Kidney (tissue), 22 donors: ENCODE measurements at places on chromosomes 6 and 20. TPM values are rescaled to one million over a fixed set of nuclear protein-coding genes. Genes with fewer than 3 reads are reported as not detected.
A peak's percentile ranks its signal among the peaks of the same experiment; 100 is the strongest.

DNA sequence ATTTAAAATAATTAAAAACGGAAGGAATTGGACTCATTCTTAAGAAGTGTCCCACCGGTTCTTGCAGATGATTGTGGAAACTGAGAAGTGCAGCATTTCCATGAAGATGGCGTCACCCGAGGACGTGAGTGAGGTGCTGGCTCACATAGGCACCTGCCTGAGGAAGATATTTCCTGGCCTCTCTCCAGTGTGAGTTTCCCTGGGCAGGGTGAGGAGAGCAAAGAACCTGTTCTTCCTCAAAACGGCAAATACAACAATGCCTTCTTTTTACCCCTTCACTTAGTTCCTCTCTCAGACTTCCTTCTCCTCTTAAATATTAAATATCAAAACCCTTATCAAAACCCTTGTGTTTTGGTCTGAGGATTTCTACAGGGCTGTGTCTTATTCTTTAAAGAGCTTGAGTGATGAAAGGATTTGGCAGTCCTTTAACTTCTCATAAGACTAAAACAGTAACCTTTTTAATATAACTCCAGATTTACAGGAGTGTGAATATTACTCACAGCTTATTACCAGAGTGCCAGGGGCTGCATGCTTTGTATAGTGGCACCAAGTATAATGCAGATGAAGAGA is 156.3 kb downstream of the CARMIL1 start:
- no peak for DNase-seq

DNA sequence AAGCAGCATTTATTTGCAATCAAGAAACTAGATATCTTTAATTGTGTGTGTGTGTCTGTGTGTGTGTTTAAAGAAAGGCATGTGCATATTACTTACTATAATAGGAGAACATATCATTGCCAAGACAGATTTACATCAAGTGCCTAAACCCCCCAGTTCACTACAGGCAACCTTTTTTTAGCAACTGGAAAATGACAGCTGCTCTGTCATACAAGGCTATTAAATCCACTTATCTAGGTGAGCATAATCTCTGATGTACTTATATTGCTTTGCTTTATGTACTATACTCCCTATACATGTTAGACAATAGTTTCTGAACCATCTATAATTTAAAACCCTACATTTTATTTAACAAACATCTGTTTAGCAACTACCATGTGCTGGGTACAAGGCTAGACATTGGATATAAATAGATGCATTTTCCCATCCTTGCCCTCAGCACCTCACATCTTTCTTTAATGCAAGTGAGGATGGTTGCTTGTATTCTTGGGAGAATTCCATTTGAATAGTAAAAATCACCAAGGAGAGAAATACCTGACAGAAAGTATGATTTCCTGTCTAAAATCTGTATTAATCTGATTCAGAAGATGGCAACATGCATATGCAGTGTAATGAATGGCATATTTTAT is 398.3 kb downstream of the LAMA2 start:
- DNase-seq: no peak

- no peak for DNase-seq
These were observed 15.2 kb downstream of the SAMHD1 start for GRCh38 chr20:36936341-36936740.

DNA sequence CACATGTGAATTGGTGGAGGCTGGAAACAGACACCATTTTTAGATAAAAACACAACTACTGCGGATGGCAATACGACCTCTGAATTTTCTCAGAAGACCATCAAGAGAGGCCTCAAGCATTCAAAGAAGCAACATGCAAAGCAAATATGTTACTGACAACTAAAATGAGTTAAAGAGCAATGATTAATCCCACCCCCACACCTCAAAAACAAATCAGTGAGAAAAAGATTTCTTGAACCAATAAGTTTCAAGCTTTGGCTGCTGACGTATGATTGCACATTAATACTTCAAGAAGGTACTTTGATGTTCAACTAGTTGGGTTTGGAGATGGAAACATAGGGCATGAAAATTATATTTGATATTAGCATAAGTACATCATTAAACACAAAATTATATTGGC is 982 bp downstream of the MMUT start:
- DNase-seq: no peak

DST gene
- polyA plus RNA-seq: 68.2 TPM

DNA sequence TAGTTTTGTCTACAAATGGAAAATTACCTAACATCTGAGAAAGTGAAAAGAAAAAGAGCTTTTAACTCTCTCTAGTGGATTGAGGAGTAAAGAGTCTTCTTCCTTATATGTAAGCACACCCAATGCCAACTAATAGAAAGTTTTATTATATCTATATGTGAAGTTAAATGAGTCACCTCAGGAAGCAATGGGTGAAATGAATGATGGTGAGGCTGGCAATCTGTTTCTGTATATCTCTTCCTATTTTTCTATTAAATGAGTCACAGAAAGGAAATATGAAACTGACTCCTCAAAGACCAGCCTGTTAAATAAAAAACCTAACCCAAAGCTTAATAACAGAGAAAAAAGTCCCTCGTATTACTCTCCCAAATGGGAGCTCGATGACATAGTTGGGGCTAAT is 71.3 kb downstream of the OTOR start:
- no peak for DNase-seq

- DNase-seq: no peak
These were observed 70.1 kb downstream of the HECA start for GRCh38 chr6:139204978-139205377.

- DNase-seq: no peak
These were observed 101.0 kb downstream of the ARHGAP18 start for GRCh38 chr6:129608886-129609537.

- no peak for DNase-seq
These were observed 683 bp upstream of the GCNT2 start for GRCh38 chr6:10520468-10520867.

GRCh38 chr6:75224303-75224926 is 18.6 kb upstream of the COL12A1 start:
- no peak for DNase-seq

DNA sequence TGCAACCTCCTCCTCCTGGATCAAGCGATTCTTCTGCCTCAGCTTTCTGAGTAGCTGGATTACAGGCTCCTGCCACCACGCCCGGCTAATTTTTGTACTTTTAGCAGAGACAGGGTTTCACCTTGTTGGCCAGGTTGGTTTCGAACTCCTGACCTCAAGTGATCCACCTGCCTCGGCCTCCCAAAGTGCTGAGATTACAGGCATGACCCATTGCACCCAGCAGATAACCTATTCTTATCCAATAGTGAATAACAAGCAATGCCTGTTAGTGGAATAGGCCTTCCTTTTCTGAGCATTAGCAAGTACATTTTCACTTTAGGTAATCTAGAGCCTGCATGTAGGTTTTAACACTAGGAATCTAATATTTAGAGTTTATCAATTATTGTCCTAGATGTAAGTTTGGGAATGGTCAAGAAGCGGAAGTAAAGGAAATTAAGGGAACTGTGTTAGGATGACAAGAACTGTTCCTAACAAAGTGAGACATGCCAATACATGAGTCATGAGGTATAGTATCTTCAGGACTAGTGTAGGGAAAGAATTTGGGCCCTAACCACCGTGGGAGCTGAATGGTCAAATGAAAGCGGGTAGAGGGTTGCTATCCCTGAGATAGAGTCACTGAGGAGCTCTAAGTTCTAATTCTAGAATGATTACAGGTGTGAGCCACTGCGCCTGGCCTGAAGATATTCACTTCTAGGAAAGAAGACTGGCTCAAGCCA is 15.0 kb downstream of the BLTP3A start:
- DNase-seq: no peak

SLC17A2 gene
- 0.54 TPM for polyA plus RNA-seq

C6orf52 gene
- polyA plus RNA-seq: 3.8 TPM

- no peak for DNase-seq
These were observed 145.8 kb upstream of the AKIRIN2 start for GRCh38 chr6:87847830-87848210.

- DNase-seq: no peak
These were observed 269.3 kb downstream of the ARHGAP18 start for GRCh38 chr6:129440691-129441090.

DNA sequence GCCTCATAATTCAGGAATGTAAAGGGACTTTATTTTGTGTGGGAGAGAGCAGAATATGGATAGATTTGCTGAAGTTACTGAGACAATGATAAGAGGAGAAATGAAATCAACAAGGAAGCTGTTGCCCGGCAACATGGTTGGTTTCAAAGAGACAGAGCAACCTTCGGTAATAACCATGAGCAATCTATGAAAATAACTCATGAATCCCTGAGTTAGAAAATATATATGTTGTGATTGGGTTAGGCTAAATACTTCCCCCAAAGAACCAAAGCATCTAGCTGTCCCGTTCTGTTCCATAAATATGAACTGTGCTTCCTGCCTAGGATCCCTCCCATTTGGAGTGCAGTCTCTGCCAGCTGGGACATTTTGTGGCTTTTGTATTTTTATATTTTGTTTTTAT is 23.1 kb downstream of the SERPINB1 start:
- peak; percentile 32 for DNase-seq

DNA sequence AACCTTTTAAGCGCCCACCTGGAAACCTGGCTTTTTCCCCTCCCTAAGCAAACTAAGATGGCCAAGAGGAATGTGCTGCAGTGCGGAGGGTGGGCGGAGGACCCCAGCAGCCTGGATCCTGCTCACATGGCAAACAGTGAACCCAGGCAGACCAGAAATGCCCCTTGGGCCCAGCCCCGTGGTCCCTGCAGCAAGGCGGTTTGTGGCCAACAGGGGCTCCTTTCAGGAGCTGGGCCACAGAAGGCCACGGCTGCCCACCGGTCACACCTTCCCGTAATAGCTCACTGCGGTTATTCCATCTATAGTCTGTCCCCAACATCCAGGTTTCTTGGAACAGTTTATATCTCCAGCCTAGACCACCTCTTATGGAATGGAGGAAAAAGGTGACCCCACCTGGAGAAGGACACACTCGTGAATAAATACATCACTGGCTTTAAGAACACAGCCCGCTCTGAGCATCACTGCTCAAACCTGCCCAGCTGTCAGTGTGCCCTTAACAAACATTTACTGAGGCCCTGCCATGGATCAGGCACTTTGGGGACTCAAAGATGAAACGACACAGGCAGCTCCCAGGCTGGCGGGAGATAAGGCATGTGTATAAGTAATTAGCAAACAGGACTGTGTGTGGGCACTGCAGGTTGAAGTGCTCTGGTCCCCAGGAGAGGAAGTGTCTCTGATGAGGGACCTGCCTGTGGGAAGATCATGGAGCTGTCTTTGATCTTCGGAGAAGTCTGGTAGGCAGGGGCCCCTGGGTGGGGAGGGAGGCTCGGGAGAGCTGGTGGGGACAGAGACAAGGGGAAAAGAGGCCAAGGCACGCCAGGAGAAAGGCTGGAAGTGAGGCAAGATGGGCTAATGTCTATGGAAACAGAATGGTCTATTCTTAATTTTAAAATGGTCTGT is 3.2 kb upstream of the TUBB1 start:
- DNase-seq: no peak

- DNase-seq: no peak
These were observed 12.9 kb downstream of the MAPRE1 start for GRCh38 chr20:32832664-32833063.

ALDH8A1 gene
- polyA plus RNA-seq: 56.7 TPM

BPIFB4 gene
- polyA plus RNA-seq: not detected

DNA sequence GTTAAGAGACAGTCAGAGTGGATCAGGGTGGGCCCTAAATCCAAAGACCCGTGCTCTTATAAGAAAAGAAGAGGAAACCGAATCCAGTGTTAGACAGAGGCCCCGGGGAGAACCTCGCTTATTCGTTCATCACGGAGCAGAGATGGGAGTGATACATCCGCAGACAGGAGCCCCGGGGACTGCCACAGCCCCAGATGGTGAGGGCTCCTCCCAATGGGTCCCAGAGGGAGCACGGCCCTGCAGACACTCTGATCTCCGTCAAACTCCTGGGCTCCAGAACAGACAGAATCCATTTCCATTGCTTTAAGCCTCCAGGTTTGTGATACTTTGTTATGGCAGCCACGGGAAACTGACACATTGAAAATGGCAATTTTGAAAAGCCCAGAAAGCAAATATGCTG is 47.0 kb downstream of the CDH4 start:
- no peak for DNase-seq

LCA5 gene
- 2.0 TPM for polyA plus RNA-seq

RAB44 gene
- polyA plus RNA-seq: not detected

MMP24 gene
- polyA plus RNA-seq: 10.7 TPM

- DNase-seq: peak; percentile 58
These were observed 5.8 kb upstream of the TBXT start for GRCh38 chr6:166173281-166173951.

GRCh38 chr6:112372226-112372806 is 25.2 kb downstream of the RFPL4B start:
- DNase-seq: no peak

DNA sequence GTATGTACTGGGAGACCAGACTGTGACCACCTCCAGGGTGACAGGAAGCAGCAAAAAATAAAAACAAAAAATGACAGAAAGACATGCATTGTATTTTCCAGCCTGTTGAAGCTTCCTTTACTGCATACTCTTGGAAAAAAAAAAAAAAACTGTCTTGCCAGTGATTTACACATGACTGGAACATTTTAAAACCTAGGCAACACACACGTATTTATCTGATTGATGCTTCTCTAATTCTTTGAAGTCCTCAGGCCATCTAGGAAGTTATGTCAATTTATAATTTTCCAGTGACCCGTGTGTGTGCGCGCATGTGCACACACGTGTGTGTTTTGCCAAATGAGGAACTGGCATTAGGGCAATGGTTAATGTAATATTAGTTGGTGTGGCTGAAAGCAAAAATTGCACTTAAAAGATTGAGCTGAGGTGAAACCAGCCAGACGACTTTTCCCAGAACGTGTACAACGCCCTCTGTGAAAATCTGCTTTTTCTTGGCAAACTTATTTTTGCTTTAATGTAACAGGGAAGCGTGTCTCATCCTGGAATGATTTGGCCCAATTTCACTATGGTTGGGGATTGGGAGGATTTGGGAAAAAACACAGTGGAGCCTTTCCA is 315.2 kb downstream of the TFAP2A start:
- peak; percentile 50 for DNase-seq

- DNase-seq: peak; percentile 17
These were observed 46.7 kb downstream of the FGD2 start for GRCh38 chr6:37052027-37052628.

GRCh38 chr6:68127074-68127473 is 508.0 kb upstream of the ADGRB3 start:
- DNase-seq: no peak

- peak; percentile 13 for DNase-seq
These were observed 2.5 kb downstream of the RBM39 start for GRCh38 chr20:35739294-35740163.

SDCBP2 gene
- polyA plus RNA-seq: 10.3 TPM

GRCh38 chr20:54474046-54474445 is 1.3 kb upstream of the DOK5 start:
- DNase-seq: no peak

SYCP2L gene
- polyA plus RNA-seq: 1.0 TPM

PPP1R3G gene
- polyA plus RNA-seq: 0.49 TPM

MRS2 gene
- 27.8 TPM for polyA plus RNA-seq
